ENCODE measurements at places on chromosomes 5 and 9.

GRCh38 chr5:90134892-90135291, 274.7 kb downstream of the CETN3 start:
- DNase-seq = no peak

GRCh38 chr9:133109931-133110650, 10.9 kb downstream of the RALGDS start:
- no peak for DNase-seq

- no peak for DNase-seq
These were observed 75.4 kb downstream of the STK32A start for GRCh38 chr5:147310059-147310704.

DNA sequence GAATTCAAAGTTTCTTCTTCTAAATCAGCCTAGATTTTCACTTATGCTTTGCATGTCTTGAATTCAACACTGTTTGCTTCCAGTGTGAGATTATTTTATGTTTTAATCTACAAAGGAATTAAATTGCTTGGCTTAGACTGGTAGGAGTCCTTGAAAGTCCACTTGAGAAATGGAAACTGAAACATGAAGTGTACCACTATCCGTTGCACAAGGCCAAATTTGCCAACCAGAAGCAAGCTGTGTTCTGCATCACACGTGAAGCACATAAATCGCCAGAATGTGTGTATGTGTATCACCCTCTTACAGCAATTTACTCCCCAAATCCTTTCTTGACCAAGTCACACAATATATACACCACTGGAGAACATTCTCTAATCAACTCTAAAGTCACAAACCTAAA, 10.3 kb downstream of the SEMA6A start:
- no peak for DNase-seq

GRCh38 chr9:98043915-98044314, 12.6 kb upstream of the NANS start:
- no peak for DNase-seq

GRCh38 chr5:146340260-146341081, 1.8 kb downstream of the POU4F3 start:
- DNase-seq = no peak

GRCh38 chr5:170333161-170333910, 35.8 kb upstream of the LCP2 start:
- DNase-seq = peak; percentile 62

DNA sequence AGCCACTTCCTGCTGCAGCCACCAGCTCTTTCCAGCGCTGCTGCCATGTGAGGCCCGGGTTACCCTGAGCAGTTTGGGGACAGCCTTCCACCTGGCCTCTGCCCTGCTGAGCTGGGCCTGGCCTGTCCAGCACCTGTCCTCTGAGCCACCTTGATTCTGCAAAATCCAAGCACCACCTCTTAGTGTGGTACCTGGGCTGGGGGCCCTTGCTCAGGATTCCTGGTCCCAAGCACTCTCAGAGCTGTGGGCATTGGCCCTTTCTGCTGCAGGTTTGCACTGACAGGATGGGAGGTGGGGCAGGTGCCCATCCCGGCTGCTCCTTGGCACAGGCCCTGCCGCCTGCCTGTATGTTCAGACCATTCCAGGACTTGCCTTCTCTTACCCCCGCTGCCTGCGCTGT, 309.2 kb upstream of the IRX4 start:
- DNase-seq = no peak

- DNase-seq = no peak
These were observed 151.6 kb downstream of the SYK start for GRCh38 chr9:90953200-90953599.

GRCh38 chr5:74672215-74672877, 12.7 kb upstream of the HEXB start:
- no peak for DNase-seq

- DNase-seq = no peak
These were observed 88.0 kb upstream of the ANKH start for GRCh38 chr5:14959399-14960119.

GRCh38 chr5:80127116-80127552, 92.0 kb downstream of the THBS4 start:
- DNase-seq = no peak

DNA sequence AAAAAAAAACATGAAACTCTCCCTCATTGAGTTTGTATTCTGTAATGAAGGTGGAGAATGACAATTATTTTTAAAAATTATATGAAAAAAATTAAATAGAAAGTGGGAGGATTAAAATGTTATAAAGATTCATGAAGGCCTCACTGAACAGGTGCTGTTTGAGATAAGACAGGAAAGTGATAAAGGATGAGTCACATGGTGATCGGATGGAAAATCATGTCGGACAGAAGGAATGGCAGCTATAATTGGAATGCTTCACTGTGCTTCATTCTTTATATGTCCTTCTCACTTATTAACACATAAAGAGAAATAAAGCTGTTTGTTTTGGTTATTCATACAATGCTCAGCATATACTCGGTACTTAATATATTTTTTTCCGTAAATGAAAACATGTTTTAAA, 464.5 kb upstream of the RGMB start:
- DNase-seq = no peak

GRCh38 chr5:160213537-160213936, 15.8 kb upstream of the FABP6 start:
- DNase-seq = no peak

GRCh38 chr5:120476063-120476462, 12.0 kb downstream of the PRR16 start:
- no peak for DNase-seq

GRCh38 chr9:127912296-127912695, 4.5 kb downstream of the ST6GALNAC4 start:
- DNase-seq = no peak

DNA sequence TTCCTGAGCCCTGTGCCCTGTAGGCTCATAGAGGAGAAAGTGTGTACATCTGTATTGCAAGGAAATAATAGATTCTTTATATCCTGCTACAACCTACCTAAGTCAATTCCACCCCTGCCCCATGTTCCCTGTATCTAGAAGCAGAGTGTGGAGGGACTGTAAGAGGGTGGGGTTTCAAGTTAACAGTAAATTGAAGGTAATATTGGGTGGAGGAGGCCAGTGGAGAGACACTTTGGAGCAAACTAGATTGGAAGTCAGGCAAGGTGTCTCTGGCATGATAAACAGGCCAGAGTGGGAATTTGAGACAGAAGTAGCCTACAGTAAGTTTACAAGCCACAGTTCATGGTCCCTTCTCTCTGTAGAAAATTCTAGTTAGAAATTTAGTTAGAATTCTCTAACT, 2.3 kb upstream of the HEMGN start:
- DNase-seq = no peak

GRCh38 chr5:176356179-176356566, 5.4 kb downstream of the KIAA1191 start:
- DNase-seq = no peak

GRCh38 chr5:107769519-107769918, 98.8 kb upstream of the EFNA5 start:
- DNase-seq = no peak

- DNase-seq = no peak
These were observed 265.6 kb downstream of the TLE1 start for GRCh38 chr9:81423589-81424326.

DNA sequence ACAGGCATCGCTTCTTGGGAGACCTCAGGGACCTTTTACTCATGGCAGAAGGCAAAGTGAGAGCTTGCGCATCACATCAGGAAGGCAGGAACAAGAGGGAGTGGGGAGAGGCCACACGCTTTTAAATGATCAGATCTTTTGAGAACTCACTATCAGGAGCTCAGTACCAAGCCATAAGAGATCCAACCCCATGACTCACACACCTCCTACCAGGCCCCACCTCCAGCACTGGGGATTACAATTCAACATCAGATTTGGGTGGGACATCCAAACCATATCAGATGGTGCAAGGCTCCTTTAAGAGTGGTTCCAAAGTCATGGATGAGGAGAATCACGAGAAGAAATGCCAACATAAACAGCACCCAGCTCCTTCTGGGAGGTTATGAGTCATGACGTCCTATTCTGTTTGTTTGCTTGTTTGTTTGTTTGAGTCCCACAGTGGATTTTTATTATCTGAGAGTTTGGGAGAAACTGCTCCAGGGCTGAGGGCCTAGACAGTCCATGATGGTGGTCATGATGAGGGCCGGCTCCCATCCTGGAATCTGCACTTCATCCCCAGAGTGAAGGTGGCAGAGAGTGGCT, 453.5 kb downstream of the GADD45G start:
- no peak for DNase-seq

DNA sequence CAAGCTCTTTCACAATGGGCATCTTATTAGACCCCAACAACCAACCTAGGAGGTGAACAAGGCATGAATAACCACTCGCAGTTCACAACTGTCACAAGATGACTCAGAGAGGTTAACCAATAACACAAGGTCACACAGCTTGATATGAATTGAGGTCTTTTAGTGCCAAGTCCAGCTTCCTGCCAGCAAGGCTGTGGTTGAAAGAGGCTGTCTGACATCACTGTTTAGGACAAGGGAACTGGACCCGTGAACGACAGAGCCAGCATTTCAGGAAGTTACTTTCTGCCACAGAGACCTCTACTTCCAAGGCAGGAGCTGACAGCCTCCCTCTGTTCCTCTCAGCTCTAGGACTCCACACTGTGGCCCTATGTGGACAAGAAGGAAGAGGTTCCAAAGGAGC, 53.4 kb upstream of the ALDH1B1 start:
- no peak for DNase-seq

DNA sequence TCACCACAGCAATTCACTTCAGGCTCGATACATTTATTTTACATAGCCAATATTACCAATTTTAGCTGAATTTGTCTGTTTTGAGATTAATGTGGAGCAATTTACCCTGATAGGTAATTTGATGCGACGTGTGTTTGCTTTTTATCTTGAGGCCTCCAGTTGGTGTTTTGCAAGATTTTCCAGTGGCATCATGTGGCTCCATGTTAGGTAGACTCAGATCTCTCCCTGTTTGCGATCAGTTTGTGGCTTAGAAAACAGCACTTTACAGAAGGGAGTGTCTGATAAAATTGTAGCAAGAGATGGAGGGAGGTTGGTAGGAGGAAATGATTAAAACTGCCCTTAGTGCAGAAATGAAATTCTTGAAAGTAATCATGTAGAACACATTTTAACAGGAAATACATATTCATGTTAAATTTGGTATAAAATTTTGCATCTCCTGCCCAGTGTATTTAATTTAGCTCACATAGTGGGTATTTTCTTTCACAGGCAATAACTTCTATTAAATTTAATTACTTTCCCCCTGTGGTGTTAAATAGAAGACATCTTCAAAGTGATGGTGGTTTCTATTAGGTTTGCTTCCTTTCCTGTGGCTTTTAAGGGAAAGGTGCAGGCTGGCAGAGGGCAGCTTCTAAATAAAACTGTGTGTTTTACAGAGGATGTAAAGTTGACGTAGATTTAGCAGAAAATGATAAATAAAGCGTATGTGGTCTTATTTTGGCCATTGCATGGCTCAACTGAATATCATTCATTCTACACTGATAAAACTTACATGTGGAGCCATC, 135.8 kb downstream of the KDM4C start:
- DNase-seq = no peak

GRCh38 chr5:122723606-122724352, 51.1 kb upstream of the SNX2 start:
- DNase-seq = no peak

GRCh38 chr9:113641100-113641885, 177.8 kb downstream of the RGS3 start:
- DNase-seq = no peak

DNA sequence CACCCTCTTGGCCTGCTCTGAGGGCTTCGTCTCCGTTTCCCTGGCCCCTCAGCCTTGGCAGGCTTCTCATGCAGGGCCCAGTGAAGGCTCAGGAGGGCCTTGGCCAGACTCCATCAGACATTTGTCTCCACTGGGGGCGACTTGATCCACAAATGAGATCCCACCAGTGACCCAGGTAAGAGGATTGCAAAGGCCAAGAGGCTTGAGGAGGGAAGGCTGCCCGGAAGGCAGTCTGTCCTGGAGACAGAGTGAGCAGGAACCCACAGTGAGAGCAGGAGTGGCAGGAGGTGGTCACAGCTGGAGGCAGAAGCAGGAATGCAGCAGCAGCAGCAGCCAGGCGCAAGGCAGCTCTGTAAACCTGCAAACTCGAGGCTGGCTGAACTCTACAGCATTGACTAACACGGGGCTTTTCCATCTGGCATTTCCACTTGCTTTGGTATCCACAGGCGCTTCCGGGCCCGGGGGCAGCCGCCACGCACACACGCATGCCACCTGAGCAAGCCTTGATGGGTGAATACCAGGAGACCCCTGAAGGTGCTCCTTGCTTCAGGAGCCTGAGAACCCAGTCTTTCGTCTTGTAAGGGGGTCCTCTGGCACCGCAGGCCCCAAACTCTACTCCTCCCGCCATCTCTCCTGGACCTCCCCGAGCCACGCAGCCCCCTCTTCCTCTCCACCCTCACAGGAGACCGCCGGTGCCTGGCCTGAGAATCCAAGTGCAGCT, 14.7 kb downstream of the MGAT1 start:
- DNase-seq = no peak

DNA sequence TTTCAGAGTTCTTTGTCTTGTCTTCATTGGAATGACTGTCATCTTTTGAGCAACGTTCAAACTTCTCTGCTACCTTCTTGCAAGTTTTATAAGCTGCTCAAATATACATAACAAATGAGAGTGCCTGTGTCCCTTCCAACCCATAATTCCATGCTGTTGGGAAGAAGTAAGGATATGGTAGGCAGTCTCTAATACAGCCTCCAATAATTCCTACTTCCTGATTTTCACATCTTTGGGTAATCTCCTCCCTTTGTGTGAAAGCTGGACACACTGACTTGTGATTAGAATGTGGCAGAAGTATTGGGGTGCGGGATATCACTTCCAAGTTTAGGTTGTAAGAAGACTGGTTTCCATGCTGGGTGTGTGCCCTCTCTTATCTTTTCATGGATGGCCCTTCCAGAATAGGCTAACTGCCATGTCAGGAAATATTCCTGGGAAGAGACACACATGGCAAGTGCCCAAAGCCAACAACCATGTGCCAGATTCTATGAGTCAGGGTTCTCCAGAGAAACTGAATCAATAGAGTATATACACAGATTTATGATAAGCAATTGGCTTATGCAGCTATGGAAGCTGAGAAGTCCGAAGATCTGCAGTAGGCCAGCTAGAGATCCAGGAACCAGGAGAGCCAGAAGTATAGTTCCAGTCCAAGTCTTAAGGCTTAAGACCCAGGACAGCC, 531.3 kb downstream of the NTRK2 start:
- no peak for DNase-seq

GRCh38 chr5:5373351-5373989, 49.0 kb upstream of the ICE1 start:
- DNase-seq = no peak

DNA sequence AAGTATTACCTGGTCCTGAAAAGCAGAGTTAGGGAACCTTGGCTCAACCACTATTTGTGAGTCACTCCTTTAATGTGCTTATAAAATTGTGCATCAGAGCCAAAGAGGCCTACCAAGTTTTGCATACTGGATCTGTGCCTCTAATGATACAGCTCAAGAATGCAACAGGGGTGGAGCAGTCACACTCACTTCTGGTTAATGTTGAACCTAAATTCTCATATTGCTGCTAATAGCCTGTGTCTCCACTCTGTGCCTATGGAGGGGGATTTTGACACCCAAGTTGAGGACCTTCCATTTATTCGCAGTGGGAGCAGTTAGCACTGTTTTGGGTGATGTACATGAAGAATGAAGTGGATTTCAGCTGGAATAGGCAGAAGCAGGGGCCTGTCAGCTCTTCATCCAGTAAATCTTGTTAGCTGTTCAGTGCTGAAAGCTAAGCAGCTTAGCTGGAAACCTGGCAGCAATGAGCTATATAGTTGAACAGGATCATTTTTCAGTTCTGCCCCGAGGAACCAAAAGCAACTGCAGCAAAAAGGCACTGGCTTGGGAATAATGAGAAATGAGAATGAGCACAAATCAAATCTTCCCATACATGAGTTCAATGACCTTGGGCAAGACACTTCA, 9.7 kb downstream of the SH3TC2 start:
- no peak for DNase-seq

Measured in stimulated activated CD4-positive, alpha-beta T cell treated with anti-CD3 and anti-CD28 coated beads, Interleukin-15, amount 100 ng/mL, for 1 hour (primary cell).